ENCODE measurements at places on chromosomes 4 and X. TPM values are rescaled to one million over a fixed set of nuclear protein-coding genes. Genes with fewer than 3 reads are reported as not detected.

The QRFPR gene
- 4.2 TPM for total RNA-seq

The TBC1D8B gene
- 1.6 TPM for total RNA-seq

The DMRTC1 gene
- not detected for total RNA-seq

The SMAD1 gene
- total RNA-seq: 33.7 TPM

The SOD3 gene
- 0.54 TPM for total RNA-seq

The DOCK11 gene
- 40.2 TPM for total RNA-seq

The ACE2 gene
- total RNA-seq: 0.64 TPM

The EVC gene
- total RNA-seq: 10.4 TPM

The PCDH7 gene
- total RNA-seq: 92.5 TPM

The GJB1 gene
- total RNA-seq: not detected

Data from cerebellum (tissue), 4 donors.